ENCODE measurements at places on chromosomes 2 and 18. TPM values are rescaled to one million over a fixed set of nuclear protein-coding genes. Genes with fewer than 3 reads are reported as not detected.

- no peak for DNase-seq
These were observed 156.9 kb upstream of the BARD1 start for GRCh38 chr2:214966420-214966819.

- no peak for DNase-seq
These were observed 136.5 kb downstream of the RNF144A start for GRCh38 chr2:7053650-7054265.

DNA sequence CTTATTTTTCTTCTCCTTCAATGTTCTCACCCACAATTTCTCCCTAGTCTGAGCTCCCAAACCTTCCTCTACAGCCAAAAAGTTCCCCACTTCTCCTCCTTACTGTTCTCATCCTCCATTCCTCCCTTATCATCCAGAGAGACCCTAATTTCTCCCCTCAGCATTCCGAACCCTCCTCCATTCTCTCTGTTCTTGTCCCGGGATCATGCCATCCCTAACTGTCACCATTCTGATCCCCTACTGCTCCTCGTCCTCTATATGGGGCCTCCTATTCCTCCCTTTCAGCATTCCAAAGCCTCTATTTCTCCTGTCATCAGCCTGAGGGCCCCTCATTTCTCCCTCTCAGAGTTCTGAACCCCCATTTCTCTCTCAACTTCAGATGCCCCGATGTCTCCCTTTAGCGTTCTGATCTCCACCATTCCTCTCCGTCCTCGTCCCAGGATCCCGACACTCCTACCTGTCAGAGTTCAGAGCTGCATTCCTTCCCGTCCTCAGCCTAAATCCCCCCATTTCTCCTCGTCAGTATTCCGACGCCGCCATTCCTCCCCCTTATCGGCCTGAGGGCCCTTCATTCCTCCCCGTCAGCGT lies 522 bp downstream of the MBD1 start:
- no peak for DNase-seq

DNA sequence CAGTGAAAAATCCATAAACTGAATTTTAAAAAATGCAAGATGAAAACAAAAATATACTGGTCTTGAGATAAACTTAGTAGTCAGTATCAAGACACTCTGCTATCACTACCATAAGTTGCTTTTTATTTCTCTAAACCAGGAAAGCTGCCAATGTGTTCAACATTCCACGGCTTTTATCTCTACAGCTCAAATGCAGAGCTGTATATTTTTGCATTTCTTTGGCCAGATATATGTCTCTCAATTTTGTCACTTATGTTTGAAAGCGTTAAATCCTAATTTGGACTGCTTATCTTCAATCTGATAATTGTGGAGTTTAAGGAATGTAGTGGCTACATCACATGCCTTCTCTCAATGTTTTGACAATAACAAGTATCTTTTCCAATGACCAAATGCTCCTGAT lies 609.5 kb downstream of the EPHA4 start:
- DNase-seq = no peak

The NYAP2 gene
- polyA plus RNA-seq = not detected

The MRPL44 gene
- polyA plus RNA-seq = 19.0 TPM

The LCT gene
- not detected for polyA plus RNA-seq

The OSR1 gene
- 0.14 TPM for polyA plus RNA-seq

All from liver (tissue), 10 donors.